ENCODE measurements at places on chromosomes 6 and 20.

- DNase-seq = no peak
These were observed 12.3 kb downstream of the GPLD1 start for GRCh38 chr6:24477070-24477469.

GRCh38 chr20:46227272-46227767, 81.0 kb downstream of the CDH22 start:
- no peak for DNase-seq

DNA sequence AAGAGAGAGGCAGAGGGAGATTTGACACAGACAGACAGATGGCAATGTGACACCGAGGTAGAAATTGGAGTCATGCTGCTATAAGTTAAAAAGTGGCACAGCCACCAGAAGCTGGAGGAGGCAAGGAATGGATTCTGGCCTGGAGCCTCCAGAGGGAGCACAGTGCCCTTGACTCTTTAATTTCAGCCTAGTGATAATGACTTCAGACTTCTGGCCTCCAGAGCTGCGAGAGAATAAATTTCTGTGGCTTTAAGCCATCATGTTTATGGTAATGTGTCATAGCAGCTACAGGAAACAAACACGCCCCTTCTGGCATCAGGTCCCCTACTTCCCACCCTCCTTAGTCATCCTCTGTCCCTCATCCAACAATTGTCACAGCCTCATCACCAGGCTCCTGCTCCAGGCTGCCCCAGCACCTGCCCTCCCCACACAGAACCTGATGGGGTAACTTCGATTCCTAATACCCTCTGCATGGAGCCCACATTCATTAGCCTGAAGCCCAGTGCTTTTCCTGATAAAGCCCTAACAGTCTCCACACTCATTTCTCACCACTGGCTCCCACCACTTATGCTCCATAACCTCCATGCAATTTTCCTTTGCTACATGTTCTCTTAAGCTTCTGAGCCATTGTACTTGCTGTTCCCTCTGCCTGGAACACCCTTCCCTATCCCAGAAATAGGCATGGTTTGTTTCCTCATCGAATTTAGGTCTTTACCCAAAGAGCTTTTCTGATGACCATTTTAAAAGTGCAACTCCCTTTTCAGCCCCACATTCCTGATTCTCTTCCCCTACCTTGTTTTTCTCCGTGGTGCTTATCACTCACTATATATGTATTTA, 69.7 kb upstream of the TOX2 start:
- no peak for DNase-seq

DNA sequence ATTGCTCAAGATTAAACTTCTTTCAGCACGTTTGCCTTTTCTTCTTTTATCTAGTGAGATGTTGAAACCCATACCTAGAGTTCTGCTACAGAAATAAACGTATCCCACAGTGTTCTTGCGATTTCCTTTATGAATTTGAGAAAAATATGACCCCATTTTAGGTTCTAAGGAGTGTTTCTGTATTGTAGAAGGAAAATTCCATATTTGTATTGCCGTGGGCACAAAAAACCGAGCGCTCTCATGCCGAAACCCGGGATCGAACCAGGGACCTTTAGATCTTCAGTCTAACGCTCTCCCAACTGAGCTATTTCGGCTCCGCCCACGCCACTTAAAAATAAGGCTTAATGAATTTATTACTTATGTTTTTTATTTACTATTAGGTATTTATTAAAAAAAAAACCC, 23.7 kb downstream of the ZNF311 start:
- DNase-seq = peak; percentile 65

GRCh38 chr6:16302721-16303552, 64.5 kb downstream of the GMPR start:
- no peak for DNase-seq

DNA sequence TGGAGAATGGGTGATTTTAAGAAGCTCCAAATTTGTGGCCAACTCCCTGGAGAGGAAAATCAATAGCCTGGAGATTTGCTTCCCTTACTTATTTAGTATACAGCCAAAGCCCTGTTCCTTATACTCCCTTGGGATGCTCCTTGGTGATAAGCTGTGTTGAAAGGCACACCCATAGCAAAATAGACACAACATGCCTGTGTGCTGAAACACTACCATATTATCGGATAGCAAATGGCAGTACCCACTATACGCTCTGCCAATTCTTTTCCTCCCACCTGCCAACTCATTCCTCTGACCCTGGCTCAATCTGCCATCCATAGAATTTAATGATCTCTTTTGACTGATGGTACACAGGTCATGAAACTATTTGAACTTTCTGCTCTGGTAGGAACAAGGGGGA, 98.2 kb downstream of the CLIC5 start:
- no peak for DNase-seq
